ENCODE measurements at places on chromosomes 4 and X.
A peak's percentile ranks its signal among the peaks of the same experiment; 100 is the strongest.

DNA sequence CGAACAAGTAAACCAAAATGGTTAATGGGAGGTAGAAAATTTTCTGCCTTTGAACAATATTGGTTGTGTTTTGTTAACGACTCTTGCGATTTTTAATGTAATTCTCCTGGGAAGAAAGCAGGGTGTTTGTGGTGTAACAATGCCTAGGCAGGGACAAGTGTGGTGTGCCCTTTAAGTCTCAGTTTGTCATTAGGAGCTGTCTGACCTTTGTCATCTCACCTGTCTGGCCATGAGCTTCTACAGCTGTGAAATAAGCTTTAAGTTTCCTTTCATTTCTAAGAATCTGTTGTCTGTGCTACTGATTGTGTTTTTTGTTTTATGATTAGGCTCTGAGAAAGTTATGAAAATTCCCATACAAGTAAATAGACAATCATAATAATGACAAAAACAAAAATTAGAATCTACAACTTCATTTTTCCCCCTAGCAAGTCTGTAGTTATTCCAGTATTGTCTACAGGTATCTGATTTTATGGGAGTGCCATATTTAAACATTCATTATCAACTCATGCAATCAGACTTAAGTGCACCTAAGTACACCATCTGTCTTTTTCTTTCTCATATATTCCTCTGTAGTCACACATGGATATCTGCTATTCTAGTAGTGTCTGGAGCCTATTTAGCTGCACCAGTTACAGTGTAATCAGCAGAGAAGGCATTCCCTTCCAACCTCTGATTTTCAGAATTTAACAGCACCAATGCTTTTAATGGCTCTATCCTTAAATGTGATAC lies 203.5 kb downstream of the PPARGC1A start:
- no peak for DNase-seq

DNA sequence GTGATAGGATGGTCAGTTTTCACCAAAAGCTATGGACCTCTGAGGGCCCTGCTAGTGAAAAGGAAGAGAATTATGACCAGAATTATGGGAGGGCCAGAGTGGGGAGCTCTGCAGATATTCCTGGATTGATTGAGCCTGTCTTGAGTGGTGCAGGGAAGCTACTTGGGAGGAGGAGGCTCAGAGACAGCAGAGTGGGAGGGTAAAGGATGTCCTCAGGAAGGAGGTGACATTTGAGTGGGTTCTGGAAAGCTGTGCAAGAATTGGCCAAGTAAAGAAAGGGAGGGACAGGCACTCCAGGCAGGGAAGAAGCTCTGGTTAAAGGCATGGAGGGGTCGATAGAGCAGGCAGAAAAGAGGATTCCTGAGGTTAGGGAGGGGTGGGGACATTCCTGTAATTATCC lies 24.1 kb downstream of the RNF4 start:
- DNase-seq, result no peak

DNA sequence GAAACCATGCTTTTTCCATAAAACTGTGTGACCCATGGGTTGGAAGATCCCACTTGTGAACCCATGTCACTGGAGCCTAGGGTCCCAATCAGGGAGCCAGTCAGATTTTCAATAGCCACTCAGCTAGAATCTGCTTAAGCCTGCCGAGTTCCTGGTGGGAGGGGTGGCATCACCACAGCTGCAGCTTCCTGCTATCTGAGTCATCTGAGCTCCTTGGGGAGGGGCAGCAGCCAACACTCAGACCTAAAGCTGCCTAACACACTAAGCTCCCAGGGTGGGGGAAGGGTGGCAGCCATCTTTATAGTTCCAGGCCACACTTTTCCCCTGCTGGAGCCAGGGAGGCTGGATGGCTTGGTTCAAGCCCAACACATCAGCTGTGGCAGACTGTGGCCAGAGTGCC lies 350.1 kb downstream of the C4orf33 start:
- DNase-seq, result peak; percentile 67

DNA sequence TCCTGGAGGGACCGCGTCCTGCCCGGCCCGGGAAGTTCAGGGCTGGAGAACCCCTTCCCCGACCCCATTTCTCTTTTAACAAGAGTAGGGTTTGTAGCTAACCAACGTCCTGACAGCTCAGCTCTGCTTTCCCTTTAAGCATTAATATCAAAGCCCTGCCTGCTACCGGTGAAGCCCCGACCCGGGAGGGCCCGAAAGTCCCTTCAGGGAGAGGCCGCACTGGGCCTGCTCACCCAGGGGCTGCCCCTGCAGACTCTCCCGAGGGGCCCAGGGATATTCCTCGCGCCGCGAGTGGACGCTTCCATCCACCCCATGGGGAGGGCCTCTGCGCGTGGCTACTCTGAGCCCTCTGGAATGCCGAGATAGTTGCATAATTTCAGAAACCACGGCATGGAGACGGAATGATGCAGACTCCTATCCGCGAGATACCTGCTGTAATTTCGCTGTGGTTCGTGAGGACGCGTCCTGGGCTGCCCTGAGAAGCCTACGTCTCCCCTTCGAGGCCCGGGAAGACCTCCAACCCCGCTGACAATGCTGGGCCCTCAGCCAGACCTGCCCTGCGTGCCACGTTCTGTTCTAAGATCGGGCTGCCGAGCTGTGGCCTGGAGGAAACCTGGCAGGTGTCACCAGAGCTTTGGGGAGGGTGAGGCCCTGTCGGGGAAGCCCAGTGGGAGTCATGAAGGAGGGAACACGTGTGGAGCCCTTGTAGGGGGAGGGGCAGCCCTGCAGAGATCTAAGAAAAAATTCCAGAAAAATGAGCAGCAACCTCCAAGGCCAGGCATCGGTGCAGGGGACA lies 999 bp upstream of the CTBP1 start:
- peak; percentile 29 for DNase-seq

DNA sequence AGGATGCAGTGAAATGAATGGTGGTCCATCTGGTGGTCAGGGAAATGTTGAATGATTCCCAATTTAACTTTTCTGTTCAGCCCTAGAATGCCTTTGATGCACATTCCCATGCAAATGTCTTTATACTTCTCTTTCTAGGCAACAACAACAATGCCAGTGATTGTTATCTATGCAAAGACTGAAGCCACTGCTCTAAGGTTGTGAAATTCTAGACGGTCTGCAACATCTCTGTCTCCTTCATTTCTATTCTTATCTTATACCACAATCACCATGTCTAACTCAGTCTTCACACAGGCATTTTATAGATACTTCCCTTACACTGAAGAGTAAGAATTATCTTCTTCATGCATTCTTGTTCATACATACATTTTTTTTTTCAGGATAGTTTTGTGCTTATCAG lies 84.5 kb downstream of the HPGD start:
- no peak for DNase-seq

- no peak for DNase-seq
Observed at GRCh38 chr4:89868276-89868675, 26.4 kb upstream of the MMRN1 start.

Measured in fibroblast of skin of back (primary cell).